ENCODE measurements at places on chromosomes 4 and X. TPM values are rescaled to one million over a fixed set of nuclear protein-coding genes. Genes with fewer than 3 reads are reported as not detected.

The PPID gene
- 29.9 TPM for total RNA-seq

The AP1S2 gene
- total RNA-seq: 56.5 TPM

The LRP2BP gene
- total RNA-seq: 0.96 TPM

The SMIM14 gene
- 38.7 TPM for total RNA-seq

The MTNR1A gene
- not detected for total RNA-seq

The ZMAT1 gene
- total RNA-seq: 32.8 TPM

The GPM6B gene
- total RNA-seq: 3.4 TPM

DNA sequence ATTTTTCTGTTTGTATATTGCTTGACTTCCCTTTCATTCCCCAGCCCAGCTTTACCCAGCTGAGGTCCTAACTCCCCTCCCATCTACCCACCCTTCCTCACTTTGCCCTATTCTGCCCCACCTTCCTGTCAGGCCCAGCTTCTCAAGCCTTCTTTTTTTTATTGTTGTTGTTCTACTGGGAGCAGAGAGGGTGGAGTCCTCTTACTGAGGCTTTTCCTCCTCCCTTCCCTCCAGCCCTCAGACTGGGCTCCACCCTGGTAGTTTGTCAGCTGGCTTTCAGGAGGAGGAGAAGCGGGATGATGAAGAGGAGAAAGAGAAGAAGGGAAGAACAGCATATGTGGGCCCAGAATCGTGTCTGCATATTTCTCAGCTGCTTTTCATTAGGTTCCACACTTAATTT, 3.2 kb upstream of the KLF8 start:
- DNase-seq: no peak
- H3K27ac ChIP-seq: peak overlapping the region; percentile 45
- peaks cover 29% of the 10 kb centered on the region for H3K27me3 ChIP-seq
- H3K4me3 ChIP-seq: no peak overlapping the region

DNA sequence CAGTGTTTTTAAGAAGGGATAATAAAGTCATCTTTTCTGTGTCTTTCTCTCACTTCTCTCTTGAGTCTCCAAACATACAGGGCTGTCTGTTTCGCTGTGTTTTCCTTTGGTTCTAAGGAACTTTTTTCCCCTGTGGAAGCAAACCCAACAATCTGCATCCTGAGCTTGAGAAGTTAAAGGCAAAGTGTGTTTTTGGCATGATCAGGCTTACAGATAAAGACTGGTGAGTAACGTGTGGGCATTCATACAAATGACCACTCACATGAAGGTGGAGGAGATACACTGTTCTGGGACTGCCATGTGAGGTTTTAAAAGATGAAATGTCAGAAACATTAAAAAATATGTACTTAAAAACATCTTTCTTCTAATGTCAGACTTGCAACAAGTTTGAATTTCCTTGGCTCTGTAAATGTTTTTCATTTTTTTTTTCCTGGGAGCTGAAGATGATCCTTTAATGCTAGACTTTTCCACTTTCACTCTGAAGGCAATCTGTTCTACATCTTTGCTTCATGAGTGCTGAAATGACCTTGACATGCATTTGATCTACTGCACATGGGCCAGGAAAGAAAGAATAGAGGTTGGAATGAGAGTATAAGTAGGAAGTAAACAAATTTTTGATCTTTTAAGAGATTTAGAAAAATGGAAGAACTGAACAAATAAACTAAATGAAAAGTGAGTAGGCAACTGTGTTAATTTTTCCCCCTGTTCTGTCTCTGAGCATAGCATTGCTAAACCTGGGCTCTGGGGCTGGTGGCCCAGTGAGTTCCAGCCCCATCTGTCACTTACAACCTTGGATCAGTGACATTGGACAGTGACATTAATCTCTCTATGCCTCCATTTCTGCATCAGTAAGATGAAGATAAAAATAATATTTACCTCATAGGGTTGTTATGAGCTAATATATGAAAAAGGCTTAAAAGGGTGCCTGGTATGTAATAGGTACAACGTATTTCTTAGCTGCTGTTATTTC, 151.1 kb upstream of the TBC1D9 start:
- H3K27me3 ChIP-seq: no peaks in the 10 kb centered on the region
- no peaks in the 10 kb centered on the region for H3K36me3 ChIP-seq
- no peak overlapping the region for H3K4me3 ChIP-seq
- H3K4me1 ChIP-seq: no peaks in the 10 kb centered on the region

- H3K36me3 ChIP-seq: no peaks in the 10 kb centered on the region
- DNase-seq: no peak
- H3K27me3 ChIP-seq: no peaks in the 10 kb centered on the region
- no peaks in the 10 kb centered on the region for H3K4me1 ChIP-seq
Observed at GRCh38 chr4:38166082-38166481, 205.9 kb downstream of the PTTG2 start.

- no peak for DNase-seq
- H3K27me3 ChIP-seq: no peaks in the 10 kb centered on the region
- H3K36me3 ChIP-seq: no peaks in the 10 kb centered on the region
- no peak overlapping the region for H3K27ac ChIP-seq
- no peak overlapping the region for H3K4me3 ChIP-seq
Observed at GRCh38 chr4:25320336-25320735, 7.8 kb downstream of the ZCCHC4 start.

DNA sequence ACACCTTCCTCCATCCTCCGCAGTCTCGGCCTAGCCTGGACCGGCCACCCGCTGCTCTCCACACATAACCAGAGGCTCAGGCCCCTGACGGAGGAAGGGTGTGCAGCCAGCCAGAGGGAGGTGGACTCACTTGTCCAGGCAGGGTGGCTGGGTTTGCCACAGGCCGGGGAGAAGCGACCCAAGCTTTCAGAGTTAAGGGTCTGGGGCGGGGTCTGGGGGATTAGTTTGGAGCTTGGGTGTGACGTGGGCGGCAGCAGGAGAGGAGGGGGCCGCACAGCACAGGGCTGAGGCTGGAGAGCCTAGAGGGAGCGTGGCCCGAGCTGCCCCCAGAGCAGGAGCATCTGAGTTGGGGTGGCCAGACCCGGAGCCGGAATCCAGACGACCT, 22.4 kb upstream of the CPLX1 start:
- H3K4me3 ChIP-seq: no peak overlapping the region
- no peak overlapping the region for H3K27ac ChIP-seq
- no peaks in the 10 kb centered on the region for H3K36me3 ChIP-seq

- no peak overlapping the region for H3K4me3 ChIP-seq
- no peak overlapping the region for H3K27ac ChIP-seq
- no peaks in the 10 kb centered on the region for H3K4me1 ChIP-seq
- DNase-seq: no peak
- no peaks in the 10 kb centered on the region for H3K27me3 ChIP-seq
Observed at GRCh38 chr4:52574036-52574435, 85.1 kb downstream of the USP46 start.

DNA sequence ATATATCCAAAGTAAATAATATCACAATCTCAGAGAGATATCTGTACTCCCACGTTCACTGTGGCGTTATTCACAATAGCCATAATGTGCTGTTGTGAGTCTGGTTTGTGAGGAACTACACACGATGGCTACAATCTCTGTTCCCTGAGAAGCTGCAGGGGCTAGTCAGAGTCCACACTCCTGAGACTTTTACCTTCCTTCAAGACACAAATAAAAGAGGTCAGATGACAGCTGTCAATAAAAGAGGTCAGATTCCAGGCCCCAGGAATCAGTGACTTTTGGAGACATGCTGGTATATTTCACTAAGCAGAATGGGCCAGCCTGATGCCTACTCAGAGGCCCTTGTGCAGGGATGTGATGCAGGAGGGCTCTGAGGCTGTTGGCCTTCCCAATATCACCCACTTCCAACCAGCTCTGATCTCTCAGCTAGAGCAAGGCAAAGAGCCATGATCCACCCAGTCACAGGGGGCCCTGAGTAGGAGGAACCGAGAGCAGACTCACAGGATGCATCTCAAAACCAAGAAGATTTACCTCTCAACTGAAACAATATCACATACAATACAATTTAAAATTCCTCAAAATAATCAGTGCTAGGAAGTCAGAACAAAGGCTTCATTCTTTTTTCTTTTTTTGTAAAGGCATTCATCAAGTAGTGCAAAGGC, 13.8 kb downstream of the FRYL start:
- no peak overlapping the region for H3K4me3 ChIP-seq
- no peaks in the 10 kb centered on the region for H3K4me1 ChIP-seq
- DNase-seq: no peak
- H3K36me3 ChIP-seq: no peaks in the 10 kb centered on the region
- H3K27me3 ChIP-seq: no peaks in the 10 kb centered on the region

DNA sequence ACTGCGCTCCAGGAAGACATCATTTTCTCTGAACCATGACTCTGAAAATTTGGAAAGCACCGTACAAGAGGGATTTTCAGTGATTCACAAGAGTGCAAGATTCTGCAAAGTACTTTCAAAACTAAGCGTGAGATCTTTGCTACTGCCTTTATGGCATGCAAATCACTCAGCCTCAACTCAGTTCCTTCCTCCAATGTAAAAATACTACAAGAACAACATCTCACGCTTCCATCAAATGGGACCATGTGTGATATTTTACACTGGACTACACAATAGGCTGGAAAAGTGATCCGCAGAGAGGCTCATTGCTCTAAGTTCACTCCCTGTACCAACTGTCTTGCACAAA, 674 bp upstream of the IL15 start:
- H3K4me1 ChIP-seq: no peaks in the 10 kb centered on the region
- no peaks in the 10 kb centered on the region for H3K36me3 ChIP-seq
- H3K27me3 ChIP-seq: no peaks in the 10 kb centered on the region
- DNase-seq: no peak
- H3K4me3 ChIP-seq: peak overlapping the region; percentile 92

DNA sequence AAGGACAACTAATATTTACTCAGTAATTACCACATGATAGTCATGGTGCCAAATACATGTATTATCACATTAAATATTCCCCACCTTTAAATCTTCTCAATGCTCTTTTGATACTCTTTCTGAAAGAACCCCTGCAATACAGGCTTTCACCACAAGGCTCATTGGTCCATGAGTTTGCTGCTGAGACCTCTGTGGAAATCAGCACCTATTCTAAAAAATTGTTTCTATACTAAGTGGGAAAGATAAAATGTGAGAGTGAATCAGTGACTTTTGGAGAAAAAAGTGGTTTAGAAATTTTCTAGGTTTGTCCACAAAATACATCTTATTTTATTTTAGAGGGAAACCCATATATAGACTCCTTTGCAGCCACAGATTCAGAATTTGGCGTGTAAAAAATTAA, 257.3 kb downstream of the ZIC3 start:
- H3K4me1 ChIP-seq: no peaks in the 10 kb centered on the region
- DNase-seq: no peak
- no peak overlapping the region for H3K27ac ChIP-seq

GRCh38 chr4:186887291-186887700, 163.6 kb upstream of the FAT1 start:
- no peak overlapping the region for H3K4me3 ChIP-seq
- H3K27ac ChIP-seq: no peak overlapping the region
- H3K27me3 ChIP-seq: no peaks in the 10 kb centered on the region
- no peaks in the 10 kb centered on the region for H3K4me1 ChIP-seq
- DNase-seq: no peak

- no peak for DNase-seq
- no peak overlapping the region for H3K27ac ChIP-seq
- H3K4me3 ChIP-seq: no peak overlapping the region
- no peaks in the 10 kb centered on the region for H3K36me3 ChIP-seq
- H3K4me1 ChIP-seq: no peaks in the 10 kb centered on the region
- H3K27me3 ChIP-seq: no peaks in the 10 kb centered on the region
Observed at GRCh38 chr4:121594796-121595526, 101.8 kb downstream of the ANXA5 start.

DNA sequence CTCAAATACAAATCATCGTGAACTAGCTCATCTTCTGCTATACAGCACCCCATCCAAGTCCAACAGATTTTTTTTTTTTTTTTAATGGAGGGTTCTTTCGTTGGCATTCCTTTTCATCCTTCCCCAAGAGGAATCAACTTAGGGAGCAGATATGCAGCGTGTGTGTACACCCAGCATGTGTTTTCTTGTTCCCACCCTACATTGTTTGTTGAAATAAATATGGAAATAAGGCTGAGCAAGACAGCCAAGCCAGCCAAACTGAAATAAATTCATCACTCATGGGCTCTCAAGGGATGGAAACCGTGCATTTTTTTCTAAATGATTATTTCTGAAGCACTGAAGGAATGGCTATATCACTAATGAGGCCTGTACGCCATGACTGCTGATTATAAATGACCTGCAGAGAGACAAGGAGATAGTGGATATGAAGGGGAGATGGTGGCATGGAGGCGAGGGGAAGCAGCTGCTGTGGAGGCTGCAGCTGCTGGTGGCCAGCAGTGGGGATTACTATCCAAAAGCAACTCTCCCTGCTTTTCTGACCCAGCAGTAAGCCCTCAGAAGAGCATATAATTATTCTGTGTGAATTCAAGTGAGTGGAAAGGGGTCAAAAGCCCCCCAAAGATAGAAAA, 173.9 kb downstream of the MGST2 start:
- H3K27ac ChIP-seq: no peak overlapping the region
- DNase-seq: no peak
- H3K4me1 ChIP-seq: no peaks in the 10 kb centered on the region
- H3K36me3 ChIP-seq: no peaks in the 10 kb centered on the region
- H3K27me3 ChIP-seq: no peaks in the 10 kb centered on the region
- no peak overlapping the region for H3K4me3 ChIP-seq

GRCh38 chrX:15170927-15171326, 99.0 kb downstream of the ASB9 start:
- H3K36me3 ChIP-seq: no peaks in the 10 kb centered on the region
- no peaks in the 10 kb centered on the region for H3K4me1 ChIP-seq
- H3K27ac ChIP-seq: no peak overlapping the region
